Naive thymus-derived CD4-positive, alpha-beta T cell (primary cell): ENCODE measurements at places on chromosomes 12 and 14. TPM values are rescaled to one million over a fixed set of nuclear protein-coding genes. Genes with fewer than 3 reads are reported as not detected.

- DNase-seq = no peak
Observed at GRCh38 chr14:50776522-50776921, 54.4 kb downstream of the NIN start.

DNA sequence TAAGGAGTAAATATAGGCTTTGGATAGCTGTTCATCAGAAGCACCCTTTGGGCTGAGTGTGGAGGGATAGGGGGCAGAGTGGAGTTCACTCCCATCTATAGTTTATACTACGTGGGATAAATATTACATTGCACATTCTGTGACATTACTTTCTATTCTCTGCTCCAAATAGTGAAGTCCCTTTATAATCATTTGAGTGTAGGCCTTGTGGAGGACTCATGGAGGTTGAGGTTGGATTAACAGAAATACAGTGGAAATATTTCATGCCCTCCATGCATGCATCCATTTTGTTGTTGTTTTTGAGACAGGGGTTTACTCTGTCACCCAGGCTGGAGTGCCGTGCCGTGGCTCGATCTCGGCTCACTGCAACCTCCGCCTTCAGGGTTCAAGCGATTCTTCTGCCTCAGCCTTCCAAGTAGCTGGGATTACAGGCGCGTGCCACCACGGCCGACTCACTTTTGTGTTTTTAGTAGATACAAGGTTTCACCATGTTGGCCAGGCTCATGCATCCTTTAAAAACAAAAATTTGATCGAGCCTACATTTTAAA, 1.4 kb downstream of the CHPT1 start:
- DNase-seq = no peak

DNA sequence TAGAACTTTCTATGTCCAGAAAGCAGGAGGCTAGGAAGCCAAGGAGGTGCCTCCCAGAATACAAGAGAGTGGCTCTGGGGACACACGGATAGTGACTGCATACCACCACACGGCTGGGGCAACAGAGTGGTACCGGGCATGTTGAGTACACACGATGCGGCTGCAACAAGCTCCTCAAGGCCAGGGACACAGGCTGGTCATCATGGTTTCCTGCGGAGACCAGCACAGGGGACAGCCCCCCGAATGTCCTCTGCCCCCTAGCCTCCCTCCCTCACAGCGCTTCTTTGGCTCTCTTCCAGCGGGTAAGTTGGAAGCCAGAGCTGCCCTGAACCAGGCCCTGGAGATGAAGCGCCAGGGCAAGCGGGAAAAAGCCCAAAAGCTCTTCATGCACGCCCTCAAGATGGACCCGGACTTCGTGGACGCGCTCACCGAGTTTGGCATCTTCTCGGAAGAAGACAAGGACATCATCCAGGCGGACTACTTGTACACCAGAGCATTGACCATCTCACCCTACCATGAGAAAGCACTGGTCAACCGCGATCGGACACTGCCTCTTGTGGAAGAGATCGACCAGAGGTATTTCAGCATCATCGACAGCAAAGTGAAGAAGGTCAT, 3.1 kb downstream of the FICD start:
- no peak for DNase-seq

- no peak for DNase-seq
Observed at GRCh38 chr12:1989111-1989510, 15.1 kb downstream of the DCP1B start.

Gene ORAI1
- total RNA-seq = 50.6 TPM
